Epithelial cell of proximal tubule (primary cell): ENCODE measurements at places on chromosomes 3 and 15. TPM values are rescaled to one million over a fixed set of nuclear protein-coding genes. Genes with fewer than 3 reads are reported as not detected.

DNA sequence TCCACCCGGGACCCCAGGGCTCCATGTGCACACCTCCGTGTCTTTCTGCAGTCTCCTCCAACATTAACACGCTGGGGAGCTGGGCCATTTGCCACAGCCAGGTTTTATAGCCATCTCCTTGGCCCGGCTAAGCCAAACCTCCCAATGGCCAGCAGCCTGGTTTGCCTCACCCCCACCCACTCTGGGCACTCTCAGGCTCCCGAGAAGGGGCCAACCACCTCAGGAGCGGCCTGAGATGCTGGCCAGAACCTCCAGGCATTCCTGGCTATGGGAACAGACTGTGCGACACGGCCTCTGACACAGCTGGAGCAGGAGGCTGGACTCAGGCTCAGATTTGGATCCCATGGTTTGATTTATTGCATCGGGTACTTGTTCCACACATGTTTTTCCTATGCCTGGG lies 289.7 kb downstream of the RPLP1 start:
- DNase-seq, result no peak

- no peak for DNase-seq
These were observed 491.1 kb upstream of the NR2F2 start for GRCh38 chr15:95839367-95839782.

The CRYGS gene
- 0.43 TPM in 1 of 2 replicates, not detected in the other for total RNA-seq

DNA sequence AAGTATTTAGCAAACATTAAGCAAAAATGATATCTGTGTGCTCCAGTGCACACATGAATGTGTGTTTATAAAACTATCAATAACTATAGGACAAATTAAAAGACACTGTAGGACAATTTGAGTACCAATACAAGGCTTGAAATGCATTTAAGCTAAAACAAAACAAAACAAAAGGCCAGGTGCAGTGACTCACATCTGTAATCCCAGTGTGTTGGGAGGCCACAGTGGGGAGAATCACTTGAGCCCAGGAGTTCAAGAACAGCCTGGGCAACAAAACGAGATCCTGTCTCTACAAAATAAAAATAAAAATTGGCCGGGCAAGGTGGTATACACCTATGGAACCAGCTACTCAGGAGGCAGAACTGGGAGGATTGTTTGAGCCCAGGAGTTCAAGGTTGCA lies 50.7 kb downstream of the CSNK1G1 start:
- DNase-seq, result no peak

- no peak for DNase-seq
These were observed 84.2 kb downstream of the SMAD6 start for GRCh38 chr15:66786222-66786621.
